ENCODE measurements at places on chromosomes 7 and 10.

DNA sequence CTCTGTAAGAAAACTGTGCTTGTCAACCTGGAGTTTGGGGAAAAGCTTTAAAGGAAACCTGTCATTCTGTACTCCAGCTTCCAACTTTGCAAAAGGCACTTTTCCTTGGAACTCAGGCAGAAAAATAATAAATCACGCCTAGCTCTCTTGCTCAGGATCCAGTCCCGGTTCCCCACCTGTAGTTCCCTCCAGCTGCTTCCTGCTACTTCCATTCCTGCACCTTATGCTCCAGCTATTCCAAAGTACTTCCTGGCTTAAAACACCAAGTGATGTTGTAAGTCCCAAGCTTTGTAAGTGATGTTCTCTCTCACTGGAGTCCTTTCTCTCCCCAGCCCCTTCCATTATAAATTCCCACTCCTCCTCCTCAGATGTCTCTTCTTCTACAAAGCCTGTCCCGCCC, 98.6 kb downstream of the GRM8 start:
- no peak for DNase-seq

DNA sequence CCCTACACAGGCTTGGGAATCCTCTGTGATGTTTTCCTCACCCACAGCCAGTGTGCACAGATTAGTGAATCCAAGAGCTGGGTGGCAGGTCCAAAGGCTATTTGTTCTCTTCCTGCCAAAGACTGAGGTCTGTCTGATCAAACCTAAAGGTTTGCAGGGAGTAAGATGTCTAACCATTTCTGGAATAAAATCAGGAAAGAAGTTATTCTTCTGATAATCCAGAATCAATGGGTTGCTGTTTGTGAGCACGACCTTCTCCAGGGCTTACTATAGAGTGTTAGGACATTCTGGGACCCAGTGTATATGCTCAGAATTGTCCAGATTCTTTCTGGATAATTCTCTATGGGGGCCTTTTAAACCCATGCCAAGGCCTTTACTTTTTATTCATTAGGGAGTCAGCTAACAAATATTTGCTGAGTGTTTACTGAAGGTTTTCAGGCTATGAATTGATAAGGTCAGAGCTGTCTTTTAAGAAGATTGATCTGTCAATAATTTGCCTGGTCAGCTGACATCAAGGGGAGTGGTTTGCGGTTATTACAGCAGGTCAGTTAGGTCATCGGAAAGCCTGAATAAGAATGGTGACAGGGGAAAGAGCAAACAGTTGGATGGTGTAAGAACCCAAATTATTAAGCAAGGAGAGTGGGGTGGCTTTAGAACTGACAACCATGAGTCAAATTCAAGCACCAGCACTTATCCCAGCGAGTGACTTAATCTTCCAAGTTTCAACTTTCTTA, 7.5 kb upstream of the TECTB start:
- no peak for DNase-seq

DNA sequence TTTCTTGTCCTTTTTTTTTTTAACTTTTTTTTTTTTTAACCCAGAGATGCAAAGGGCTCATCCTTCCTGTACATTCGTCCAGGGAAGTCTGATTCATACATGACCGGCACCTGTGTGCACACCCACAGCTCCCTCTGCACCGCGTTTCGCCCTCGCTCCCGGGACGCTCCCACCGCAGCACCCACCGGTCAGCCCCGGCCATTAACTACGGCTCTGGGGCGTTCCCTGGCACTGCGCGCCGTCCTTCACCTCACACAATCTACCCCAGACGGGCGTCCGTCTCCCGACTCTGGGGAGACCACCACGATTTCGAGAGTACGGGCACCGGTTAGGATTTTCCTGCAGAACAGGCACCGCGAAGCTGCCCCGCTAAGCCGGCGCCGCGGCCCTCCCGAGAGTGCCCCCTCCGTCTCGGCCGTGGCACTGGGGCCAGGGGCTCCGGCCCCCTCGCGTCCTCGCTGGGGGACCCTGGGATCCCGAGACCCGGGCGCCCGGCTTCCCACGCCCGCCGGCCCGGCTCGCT, 452 bp downstream of the ATE1 start:
- peak; percentile 32 for DNase-seq

DNA sequence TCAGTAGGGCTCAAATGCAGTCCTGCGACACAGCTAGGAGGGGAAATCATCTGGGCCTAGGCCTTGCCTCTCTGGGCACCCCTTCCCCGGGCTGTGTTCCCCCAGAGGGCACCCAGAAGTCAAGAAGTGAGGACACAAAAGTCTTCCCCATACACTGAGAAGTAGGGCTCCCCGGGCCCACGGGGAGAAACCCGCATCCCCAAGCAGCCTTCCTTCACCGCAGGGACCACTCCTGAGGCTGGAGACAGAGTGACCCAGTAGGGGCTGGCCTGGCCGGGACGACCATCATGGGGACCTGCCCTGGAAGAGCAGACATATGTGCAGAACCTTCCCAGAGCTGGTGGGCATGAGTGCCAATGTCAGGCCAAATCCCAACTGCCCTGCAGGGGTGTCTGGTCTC, 163.5 kb downstream of the GFRA1 start:
- DNase-seq: no peak

DNA sequence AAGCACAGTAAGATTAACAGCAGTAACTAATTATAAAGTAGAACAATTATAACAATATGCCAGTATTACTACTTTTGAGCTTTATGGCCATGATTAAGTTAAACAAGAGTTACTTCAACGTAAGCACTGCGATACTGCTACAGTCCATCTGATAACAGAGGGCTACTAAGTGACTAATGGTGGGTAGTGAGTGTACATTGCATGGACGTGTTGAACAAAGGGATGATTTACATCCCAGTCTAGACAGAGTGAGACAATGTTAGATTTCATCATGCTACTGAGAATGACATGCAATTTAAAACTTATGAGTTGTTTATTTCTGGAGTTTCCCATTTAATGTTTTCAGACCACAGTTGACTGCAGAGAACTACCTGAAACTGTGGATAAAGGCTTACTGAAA, 45.6 kb downstream of the TPST1 start:
- DNase-seq: no peak

GRCh38 chr7:107551936-107552335, 11.8 kb downstream of the COG5 start:
- no peak for DNase-seq

DNA sequence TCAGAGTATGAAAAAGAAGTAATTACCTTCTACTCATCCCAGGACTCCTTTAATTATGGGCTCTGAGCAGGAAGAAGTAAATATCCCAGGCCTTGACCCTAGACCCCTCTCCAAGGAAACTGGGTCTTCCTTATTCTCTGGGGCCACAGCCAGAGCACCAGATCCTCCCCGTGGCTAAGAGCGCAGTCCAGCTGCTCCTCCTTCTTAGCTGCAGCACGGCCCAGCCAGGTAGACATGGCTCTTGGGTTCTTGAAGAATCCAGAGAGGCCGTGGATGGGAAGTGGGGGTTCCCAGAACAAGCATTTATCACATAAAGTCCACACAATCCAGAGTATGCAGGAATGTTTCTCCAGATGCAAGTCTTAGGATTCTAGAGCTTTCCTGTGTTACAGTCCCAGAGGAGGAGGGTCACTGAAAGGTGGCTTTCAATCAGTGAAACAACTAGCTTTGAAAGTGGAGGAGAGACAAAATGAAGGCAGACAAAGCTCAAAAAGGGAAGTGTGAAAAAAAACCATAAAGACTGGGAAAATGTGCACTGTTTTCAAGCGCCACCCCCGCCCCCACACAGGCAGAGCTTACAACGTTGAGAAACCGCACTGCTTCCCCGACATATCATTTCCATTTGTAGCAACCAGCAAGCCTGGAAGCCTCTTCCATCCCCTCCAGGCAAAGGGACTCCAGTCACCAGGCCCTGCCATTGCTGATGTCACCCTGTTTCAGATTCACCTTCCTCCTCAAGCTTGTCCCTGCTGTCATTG, 396.5 kb upstream of the MKI67 start:
- no peak for DNase-seq

- DNase-seq: no peak
Observed at GRCh38 chr7:121002757-121003200, 14.3 kb downstream of the CPED1 start.

- no peak for DNase-seq
Observed at GRCh38 chr10:29820890-29821461, 186.2 kb upstream of the SVIL start.

DNA sequence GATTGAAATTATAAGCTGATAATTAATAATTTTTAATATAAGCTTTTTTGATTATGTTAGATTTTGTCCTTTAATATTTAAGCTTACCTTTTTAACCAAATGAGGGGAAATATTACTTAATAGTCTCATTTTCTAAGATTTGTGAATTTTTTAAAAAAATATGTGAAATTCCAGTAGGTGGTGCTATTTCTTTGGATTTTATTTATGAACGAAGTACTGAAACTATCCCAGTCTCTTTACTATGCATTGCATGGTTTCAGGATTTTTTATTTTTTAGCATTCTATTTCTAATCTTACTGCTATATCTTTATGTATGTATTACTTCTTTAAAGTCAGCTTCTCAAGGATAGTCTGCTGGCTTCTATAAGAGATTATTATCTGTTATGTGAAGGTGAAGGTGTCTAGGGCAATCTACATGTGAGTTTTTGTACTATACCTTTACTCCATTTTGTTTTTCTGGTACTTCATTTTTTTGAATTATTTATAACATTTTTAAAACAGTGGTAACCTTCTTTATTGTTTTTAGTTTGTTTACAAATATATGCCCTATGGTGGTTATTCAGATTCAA, 78.3 kb downstream of the ATRNL1 start:
- DNase-seq: peak; percentile 4

DNA sequence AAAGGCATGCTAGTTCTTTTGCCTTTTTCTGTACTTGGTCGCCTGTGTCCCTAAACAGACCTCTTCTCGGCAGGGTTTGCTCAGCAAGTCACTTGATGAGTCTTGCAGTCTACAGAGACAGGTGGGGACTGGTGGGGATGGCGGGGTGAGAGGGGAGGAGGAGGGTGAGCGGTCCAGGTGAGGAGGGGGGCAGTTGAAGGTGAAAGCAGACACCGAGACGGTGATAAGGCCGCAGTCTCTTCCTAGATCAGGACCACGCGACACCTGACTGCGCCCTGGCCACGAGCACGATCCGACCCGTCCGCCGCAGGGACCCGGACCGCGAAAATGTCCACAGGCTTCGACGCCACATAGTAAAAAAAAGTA, 566 bp downstream of the ASNS start:
- peak; percentile 24 for DNase-seq

GRCh38 chr10:77188000-77188395, 449.6 kb downstream of the KCNMA1 start:
- DNase-seq: no peak

DNA sequence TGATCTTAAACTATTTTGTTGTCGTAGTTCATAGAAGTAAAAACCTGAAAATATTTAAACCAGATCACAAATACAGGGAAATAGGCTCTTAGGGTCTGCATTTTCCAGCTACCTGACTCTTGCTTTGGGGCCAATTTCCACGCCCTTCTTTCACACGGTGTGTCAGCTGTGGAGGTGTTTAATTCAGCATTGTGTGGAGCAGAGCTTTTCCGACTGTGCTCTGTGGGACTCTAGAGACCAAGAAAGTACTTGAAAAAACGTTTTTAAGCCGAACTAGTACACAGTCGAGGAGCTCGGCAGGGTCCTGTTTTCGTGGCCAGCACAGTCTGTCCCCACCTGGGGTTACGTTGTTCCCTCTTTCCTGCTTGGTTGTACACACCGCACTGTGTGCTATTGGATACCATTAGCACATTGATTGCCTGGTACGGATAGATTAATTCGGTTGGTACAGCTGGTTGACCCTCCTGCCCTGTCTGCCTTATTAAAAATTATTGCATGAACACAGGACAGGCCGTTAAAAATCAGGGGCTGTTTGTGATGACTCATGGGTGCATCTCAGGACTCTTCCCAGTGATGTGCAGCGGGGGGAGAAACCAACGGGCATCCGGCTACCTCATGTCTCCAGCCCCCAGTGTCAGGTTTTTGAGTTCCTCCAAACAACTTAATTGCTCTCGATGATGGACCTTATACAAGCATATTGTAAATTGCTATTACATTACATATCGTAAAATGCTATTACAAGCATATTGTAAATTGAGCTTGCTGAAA, 80.7 kb upstream of the BTBD16 start:
- DNase-seq: no peak

- peak; percentile 24 for DNase-seq
Observed at GRCh38 chr7:20199015-20199737, 18.0 kb downstream of the MACC1 start.

GRCh38 chr7:3897430-3898372, 596.6 kb downstream of the SDK1 start:
- DNase-seq: peak; percentile 18

DNA sequence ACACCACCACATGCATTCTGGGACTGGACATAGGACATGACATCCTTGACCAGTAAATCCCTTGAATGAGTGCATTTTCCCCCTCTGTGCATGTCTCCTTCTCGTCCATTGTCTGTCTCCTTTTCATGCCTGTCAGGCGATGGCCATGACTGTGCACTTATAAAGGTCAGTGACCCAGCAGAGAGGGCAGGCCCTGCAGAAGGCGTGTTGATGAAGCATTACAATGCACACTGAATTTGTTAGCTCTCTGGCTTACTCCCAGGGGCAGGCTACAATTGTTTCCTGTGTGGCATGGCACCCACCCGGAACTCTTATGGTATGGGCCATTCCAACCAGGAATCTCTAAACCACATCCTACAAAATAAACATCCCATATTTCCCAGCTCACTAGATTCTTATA, 71.1 kb downstream of the SAMD9 start:
- DNase-seq: no peak

Data from hematopoietic multipotent progenitor cell treated with erythropoietin and hydrocortisone succinate and interleukin-3 and kit ligand, for 15 days (in vitro differentiated cells).